A673 (cell line): ENCODE measurements at places on chromosomes 12 and 14. TPM values are rescaled to one million over a fixed set of nuclear protein-coding genes. Genes with fewer than 3 reads are reported as not detected.

DNA sequence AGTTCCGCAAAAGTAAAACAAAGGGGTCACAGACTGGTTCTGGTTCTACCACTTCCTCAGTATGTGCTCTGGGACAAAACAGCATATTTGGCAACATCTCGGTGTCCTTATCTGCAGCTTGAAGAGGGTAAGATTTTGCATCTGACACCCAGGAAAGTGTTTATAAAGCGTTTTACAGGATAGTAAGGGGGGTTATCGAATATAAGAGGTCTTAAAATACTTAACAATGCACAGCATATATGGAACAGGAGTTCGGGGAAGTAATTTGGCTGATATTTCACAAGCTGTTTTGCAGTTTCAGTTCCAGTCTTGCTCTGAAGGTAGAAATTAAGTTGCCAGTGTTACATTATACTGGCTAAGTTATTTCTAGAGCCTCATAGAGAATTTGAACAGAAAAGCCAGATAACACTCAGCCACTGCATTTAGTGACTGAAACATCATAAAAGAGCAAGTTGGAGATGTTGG is 904 bp upstream of the MAP4K5 start:
- H3K4me1 ChIP-seq: peaks cover 14% of the 10 kb centered on the region
- no peaks in the 10 kb centered on the region for H3K36me3 ChIP-seq
- no peaks in the 10 kb centered on the region for H3K27me3 ChIP-seq
- peak overlapping the region; percentile 91 for H3K4me3 ChIP-seq
- H3K27ac ChIP-seq: no peak overlapping the region
- DNase-seq: no peak

The KRT80 gene
- 0.33 and 1.0 TPM in 2 replicates for total RNA-seq

- peaks cover 23% of the 10 kb centered on the region for H3K4me1 ChIP-seq
Observed at GRCh38 chr12:67425394-67425793, 156.2 kb downstream of the CAND1 start.

The IL23A gene
- not detected in 2 replicates for total RNA-seq

- H3K4me3 ChIP-seq: no peak overlapping the region
- peak; percentile 64 for DNase-seq
- H3K27me3 ChIP-seq: no peaks in the 10 kb centered on the region
- H3K4me1 ChIP-seq: no peaks in the 10 kb centered on the region
- no peak overlapping the region for H3K27ac ChIP-seq
- H3K36me3 ChIP-seq: no peaks in the 10 kb centered on the region
Observed at GRCh38 chr14:80638620-80639515, 302.7 kb downstream of the CEP128 start.

- H3K4me3 ChIP-seq: no peak overlapping the region
- H3K36me3 ChIP-seq: no peaks in the 10 kb centered on the region
- no peaks in the 10 kb centered on the region for H3K27me3 ChIP-seq
- no peak for DNase-seq
- H3K27ac ChIP-seq: no peak overlapping the region
Observed at GRCh38 chr14:99876406-99876805, 83.2 kb downstream of the EML1 start.
